ENCODE measurements at places on chromosomes 6 and 20.

GRCh38 chr6:43506667-43507471 is 3.3 kb downstream of the LRRC73 start:
- peak; percentile 68 for DNase-seq

GRCh38 chr20:35443003-35443402 is 5.0 kb upstream of the GDF5 start:
- DNase-seq: no peak

- no peak for DNase-seq
These were observed 552.8 kb upstream of the CITED2 start for GRCh38 chr6:139927236-139927635.

GRCh38 chr6:160679402-160679769 is 15.3 kb upstream of the LPA start:
- no peak for DNase-seq

DNA sequence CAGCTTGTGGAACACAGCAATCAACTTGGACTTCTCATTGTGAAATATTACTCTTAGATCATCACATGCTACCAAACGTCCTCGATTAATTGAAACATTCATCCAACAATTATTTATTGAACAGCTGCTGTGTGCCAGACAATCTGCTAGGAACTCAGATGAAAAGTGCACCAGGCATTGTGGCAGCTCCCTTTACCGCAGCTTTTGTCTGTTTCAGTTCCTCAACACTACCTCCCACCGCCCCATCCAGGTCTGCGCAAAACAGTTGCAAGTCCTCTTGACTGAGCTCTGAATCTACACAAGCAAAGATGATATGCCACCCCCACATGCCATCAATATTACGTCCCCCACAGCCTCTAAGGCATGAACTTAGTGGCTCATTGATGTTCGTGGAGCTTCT is 1094.4 kb upstream of the MAP3K7 start:
- DNase-seq: no peak

DNA sequence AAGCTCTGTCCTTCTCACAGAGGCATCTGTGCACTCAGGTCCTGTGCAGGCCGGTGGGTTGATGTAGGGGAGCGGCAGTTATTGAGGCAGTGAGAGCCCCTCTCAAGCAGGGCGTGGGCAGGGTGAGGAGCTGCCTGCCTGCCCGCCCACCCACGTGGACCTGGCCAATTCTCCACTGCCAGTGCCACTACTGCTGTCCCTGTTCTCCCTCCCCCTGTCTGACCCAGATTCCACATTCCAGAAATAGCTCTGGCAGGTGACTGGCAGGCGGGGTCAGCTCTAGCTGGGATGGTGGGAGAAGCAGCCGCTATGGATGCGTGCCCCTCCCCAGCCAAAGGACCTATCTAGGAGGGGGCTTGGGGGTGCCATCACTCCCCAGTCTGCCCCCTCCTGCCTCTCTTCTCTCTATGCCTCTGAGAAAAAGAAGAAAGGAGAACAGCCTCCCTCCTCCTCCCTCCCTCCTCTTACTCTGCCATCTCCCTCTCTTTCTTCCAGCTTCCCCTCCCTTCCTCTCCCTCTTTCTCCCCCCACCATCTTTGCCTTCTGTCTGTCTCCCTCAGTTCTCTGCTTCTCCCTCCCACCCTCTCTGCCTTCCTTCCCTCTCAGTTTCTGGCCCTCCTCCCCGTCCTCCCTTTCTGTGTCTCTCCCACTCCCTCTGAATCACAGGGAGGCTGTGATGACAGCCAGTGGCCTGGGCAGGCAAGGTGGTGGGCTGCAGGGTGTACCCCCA is 86.5 kb upstream of the MYL9 start:
- DNase-seq: no peak
